ENCODE measurements at places on chromosomes 6 and 20. TPM values are rescaled to one million over a fixed set of nuclear protein-coding genes. Genes with fewer than 3 reads are reported as not detected.
A peak's percentile ranks its signal among the peaks of the same experiment; 100 is the strongest.

GRCh38 chr6:73058736-73059135, 166.6 kb downstream of the KHDC1L start:
- H3K27me3 ChIP-seq, result no peaks in the 10 kb centered on the region
- H3K4me1 ChIP-seq, result no peaks in the 10 kb centered on the region
- DNase-seq, result no peak
- H3K27ac ChIP-seq, result no peak overlapping the region
- H3K36me3 ChIP-seq, result no peaks in the 10 kb centered on the region
- H3K4me3 ChIP-seq, result no peak overlapping the region

- DNase-seq, result no peak
- peaks cover 32% of the 10 kb centered on the region for H3K36me3 ChIP-seq
- H3K4me3 ChIP-seq, result no peak overlapping the region
- H3K27ac ChIP-seq, result peak overlapping the region; percentile 67
- no peaks in the 10 kb centered on the region for H3K27me3 ChIP-seq
Observed at GRCh38 chr6:166456395-166457156, 73.8 kb upstream of the MPC1 start.

PAK5 gene
- not detected for total RNA-seq

DNA sequence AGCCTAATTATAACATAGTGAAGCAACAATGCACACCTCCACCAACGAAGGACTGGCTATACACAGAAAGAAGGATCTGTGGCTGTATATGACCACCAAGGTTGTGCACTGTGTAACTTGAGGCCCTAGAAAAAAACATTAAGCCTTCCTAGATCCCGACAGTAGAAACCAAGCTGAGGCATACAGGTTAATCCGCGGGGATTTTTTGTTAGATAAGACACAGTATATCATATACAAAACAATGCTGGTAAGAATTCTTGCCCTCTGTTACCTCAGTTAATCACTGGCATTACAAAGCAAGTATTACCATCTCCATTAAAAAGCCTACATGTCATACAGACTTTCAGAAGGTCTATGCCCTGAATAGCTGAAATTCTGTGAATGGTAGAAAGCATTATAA, 228.8 kb downstream of the TBC1D32 start:
- H3K27me3 ChIP-seq, result no peaks in the 10 kb centered on the region
- H3K27ac ChIP-seq, result no peak overlapping the region
- no peaks in the 10 kb centered on the region for H3K4me1 ChIP-seq
- no peaks in the 10 kb centered on the region for H3K36me3 ChIP-seq
- DNase-seq, result no peak

DNA sequence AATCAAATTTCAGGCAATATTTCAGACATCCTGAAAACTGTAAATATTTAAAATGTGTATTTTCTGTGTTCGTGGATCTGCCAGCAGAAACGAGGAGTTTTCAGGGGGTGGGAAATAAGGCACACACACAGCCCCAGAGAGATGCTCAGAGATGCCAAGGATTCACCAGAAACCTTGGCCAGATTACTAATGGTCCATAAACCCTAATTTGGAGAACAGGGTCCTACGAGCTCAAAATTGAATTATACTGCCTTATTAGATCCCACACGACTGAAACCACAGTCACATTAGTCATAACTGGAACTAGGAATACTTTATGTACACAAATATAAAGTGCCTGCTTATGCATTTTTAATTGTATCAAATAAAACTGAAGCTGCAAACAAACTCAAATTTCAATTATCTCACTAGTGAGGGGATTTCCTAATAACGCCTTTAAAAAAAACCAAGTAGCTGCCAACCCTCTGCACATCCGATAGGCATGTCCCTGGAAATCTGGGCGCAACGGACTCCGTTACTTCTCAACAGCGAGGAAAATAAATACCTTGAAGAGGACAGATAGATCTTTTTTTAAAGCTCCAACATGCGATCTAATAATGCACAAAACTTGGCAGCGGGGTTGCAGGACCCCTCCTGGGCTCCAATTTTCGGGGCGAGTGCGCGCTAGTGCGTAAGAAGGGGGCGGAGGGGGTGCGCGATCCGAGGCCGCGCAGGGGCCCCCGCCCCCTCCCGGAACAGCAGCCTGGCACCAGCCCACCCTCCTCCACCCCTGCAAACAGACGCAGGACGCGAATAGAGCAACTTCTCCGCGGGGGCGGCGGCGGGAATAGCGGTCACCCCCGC, 897 bp downstream of the CHD6 start:
- no peaks in the 10 kb centered on the region for H3K27me3 ChIP-seq
- peaks cover 59% of the 10 kb centered on the region for H3K4me1 ChIP-seq
- H3K4me3 ChIP-seq, result peak overlapping the region; percentile 94

DNA sequence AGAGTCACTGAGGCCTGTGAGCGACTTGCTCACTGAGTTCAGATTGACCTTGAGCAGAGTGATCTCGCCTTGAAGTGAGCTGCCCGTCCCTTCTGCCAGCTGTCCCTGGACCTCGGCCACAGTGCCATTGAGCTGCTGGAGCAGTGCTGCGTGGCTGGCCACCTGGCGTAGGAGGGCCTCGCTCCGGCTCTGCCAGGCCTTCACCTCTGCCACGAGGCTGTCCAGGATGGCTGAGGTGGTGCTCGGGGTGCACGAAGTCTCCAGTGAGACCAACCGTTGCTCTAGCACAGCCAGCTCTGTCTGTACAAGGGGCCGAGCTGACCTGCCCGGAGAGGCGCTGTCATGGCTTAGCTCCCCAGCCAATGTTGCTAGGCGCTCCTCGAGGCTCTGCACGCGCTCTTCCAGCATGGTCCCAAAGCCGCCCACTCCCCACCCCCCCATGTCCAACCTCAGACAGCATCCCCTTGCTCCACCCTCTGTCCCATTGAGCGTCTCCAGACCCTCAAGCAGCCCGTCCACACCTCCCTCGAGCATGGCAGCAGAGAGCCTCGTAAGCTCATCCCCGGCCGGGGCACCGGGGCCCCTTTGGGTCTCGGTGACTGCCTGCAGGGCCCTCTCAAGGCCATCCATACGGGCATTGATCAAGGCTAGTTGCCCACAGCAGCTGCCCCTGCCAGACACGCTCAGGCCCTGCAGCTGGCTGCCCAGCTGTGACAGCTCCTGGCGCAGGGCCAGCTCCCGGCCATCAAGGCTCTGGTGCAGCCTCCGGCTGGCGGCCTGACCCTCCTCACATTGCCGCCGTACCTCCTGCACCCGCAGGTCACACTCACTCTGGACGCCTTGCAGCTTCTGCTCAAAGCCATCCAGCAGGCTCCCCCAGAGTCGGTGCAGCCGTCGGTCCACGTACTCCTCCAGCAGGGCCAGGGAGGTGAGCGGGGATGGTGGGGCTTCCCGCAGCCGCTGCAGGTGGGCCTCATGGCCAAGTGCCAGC, 4.6 kb downstream of the EMILIN3 start:
- peaks cover 19% of the 10 kb centered on the region for H3K4me1 ChIP-seq
- DNase-seq, result no peak
- peaks cover 18% of the 10 kb centered on the region for H3K27me3 ChIP-seq
- no peaks in the 10 kb centered on the region for H3K36me3 ChIP-seq
- H3K27ac ChIP-seq, result no peak overlapping the region
- H3K4me3 ChIP-seq, result no peak overlapping the region

SOBP gene
- 25.3 TPM for total RNA-seq

MROH8 gene
- total RNA-seq, result 6.7 TPM

DNA sequence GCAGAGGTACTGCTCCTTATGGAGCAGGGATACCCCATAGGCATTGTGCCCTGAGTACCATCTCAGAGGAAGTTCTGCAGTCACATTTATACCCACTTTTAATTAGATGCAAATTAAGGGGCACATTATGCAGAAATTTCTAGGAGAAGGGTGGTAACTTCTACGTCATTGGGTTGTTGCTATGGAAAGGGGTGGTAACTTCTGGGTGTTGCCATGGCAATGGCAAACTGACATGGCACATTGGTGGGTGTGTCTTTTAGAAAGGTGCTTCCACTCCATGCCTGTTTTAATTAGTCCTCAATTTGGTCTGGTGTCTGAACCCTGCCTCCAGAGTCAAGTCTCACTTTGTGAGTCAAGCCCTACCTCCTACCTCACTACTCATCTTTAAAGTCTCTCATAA, 42.0 kb downstream of the RSPO3 start:
- peaks cover 8% of the 10 kb centered on the region for H3K4me1 ChIP-seq
- no peaks in the 10 kb centered on the region for H3K36me3 ChIP-seq
- no peak overlapping the region for H3K4me3 ChIP-seq
- no peak overlapping the region for H3K27ac ChIP-seq
- DNase-seq, result no peak

CNKSR3 gene
- total RNA-seq, result 36.1 TPM

DNA sequence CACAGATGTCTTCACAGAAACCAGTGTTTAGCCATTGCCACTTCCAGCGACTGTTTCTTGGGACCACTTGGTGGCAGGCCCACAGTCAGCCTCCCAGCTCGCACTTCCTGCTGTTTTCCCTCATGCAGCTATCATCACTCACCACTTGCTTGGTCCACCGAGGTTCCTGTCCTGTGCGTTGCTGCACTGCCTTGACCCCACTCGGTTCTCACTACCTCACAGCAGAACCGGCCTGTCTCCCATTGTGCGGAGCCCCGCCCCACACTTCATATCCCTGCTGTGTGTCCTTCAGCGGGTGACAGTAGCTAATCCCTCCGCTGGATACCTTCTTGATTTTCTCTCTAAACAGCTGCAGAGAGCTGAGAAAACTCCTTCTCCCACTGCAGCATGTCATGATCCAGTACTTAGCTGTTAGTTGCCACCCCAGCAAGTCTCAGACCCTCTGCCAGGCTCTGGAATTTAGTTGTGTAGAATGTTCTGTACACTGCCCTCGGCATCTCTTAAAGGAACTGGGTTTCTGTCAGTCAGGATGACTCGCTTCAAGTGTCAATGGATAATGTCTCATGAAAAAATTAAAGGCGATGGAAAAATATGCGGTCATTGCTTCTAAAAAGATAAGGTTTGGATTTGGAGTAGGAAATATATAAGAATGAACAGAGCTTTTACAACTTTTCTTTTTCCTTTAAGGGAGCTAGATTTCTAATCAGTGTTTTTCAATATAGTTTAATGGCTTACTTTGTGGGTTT, 208.0 kb downstream of the FARS2 start:
- H3K4me3 ChIP-seq, result no peak overlapping the region
- H3K27ac ChIP-seq, result no peak overlapping the region
- no peaks in the 10 kb centered on the region for H3K36me3 ChIP-seq

ZNF165 gene
- total RNA-seq, result not detected

PSMB1 gene
- 117 TPM for total RNA-seq

GRCh38 chr20:44883214-44883902, 2.1 kb upstream of the YWHAB start:
- DNase-seq, result no peak
- no peaks in the 10 kb centered on the region for H3K27me3 ChIP-seq
- no peak overlapping the region for H3K27ac ChIP-seq

- H3K27me3 ChIP-seq, result peaks cover 53% of the 10 kb centered on the region
- DNase-seq, result no peak
- no peaks in the 10 kb centered on the region for H3K4me1 ChIP-seq
- H3K36me3 ChIP-seq, result no peaks in the 10 kb centered on the region
Observed at GRCh38 chr20:3090565-3090964, 6.0 kb upstream of the AVP start.

SLC13A3 gene
- 0.13 TPM for total RNA-seq

GRCh38 chr6:160523223-160523622, 140.9 kb downstream of the LPA start:
- H3K27ac ChIP-seq, result no peak overlapping the region
- no peak for DNase-seq
- H3K4me3 ChIP-seq, result no peak overlapping the region
- peaks cover 10% of the 10 kb centered on the region for H3K4me1 ChIP-seq
- H3K27me3 ChIP-seq, result peaks cover 16% of the 10 kb centered on the region
- no peaks in the 10 kb centered on the region for H3K36me3 ChIP-seq

SCRT2 gene
- total RNA-seq, result not detected

DUSP15 gene
- total RNA-seq, result 5.6 TPM

RNF114 gene
- total RNA-seq, result 41.5 TPM

GRCh38 chr6:111673937-111674336, 68.3 kb upstream of the TRAF3IP2 start:
- no peak overlapping the region for H3K4me3 ChIP-seq
- H3K27ac ChIP-seq, result no peak overlapping the region
- peaks cover 88% of the 10 kb centered on the region for H3K36me3 ChIP-seq
- no peak for DNase-seq
- no peaks in the 10 kb centered on the region for H3K27me3 ChIP-seq

FERMT1 gene
- 1.8 TPM for total RNA-seq

- H3K36me3 ChIP-seq, result no peaks in the 10 kb centered on the region
- no peak overlapping the region for H3K4me3 ChIP-seq
- H3K4me1 ChIP-seq, result no peaks in the 10 kb centered on the region
- H3K27me3 ChIP-seq, result no peaks in the 10 kb centered on the region
- no peak overlapping the region for H3K27ac ChIP-seq
- DNase-seq, result no peak
Observed at GRCh38 chr6:120764312-120764711, 570.0 kb downstream of the TBC1D32 start.

GRCh38 chr20:24915440-24915839, 33.6 kb upstream of the CST7 start:
- H3K4me3 ChIP-seq, result no peak overlapping the region
- H3K27ac ChIP-seq, result no peak overlapping the region
- H3K27me3 ChIP-seq, result no peaks in the 10 kb centered on the region
- H3K4me1 ChIP-seq, result peaks cover 8% of the 10 kb centered on the region

SPEF1 gene
- 0.33 TPM for total RNA-seq

SLC2A4RG gene
- total RNA-seq, result 76.4 TPM

DNA sequence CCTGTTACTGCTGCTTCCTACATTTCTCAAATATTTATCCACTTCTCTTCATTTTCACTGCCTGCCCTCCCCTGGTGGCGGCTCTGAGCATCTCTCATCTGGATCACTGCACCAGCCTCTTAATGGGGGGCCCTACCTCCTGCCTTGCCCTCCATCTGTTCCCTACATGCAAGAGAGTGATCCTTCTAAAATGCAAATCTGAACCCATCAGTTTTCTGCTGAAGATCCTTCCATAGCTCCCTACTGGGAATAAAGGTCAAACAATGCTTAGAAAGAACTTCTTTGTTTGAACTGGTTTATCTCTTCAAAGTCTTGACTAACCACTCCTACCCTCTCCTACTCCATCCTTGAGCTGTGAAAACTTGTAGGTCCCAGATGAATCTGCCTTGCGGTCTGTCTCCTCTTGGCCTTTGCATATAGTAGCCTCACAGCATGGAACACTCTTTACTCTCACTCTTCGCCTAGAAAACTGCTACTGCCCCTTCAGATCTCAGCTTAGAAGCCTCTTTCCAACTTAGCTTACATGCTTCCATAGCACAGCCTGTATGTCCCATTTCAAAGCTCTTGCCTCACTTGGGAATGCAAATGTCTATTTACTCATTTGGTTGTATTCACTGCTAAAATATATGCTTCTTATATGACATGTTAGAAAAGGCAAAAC, 119.3 kb downstream of the QRSL1 start:
- no peaks in the 10 kb centered on the region for H3K4me1 ChIP-seq
- H3K4me3 ChIP-seq, result no peak overlapping the region
- no peak for DNase-seq
- no peak overlapping the region for H3K27ac ChIP-seq

DNA sequence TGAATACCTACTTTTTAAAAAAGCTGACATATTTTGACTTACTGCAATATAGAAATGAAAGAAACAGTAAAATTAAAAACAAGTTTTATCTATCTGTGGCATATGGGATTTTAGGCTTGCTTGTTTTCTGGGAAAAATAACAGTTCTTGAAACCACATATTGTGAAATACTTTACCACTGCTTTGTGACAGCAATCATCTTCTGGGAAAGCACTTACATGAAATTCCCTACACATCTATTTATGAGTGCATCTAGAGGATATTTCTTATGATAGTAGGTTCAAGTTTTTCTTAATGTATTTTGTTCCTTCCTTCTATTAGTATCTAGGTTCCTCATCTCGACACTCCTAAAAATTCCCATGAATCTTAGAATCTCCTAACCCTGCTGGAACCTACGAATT, 75.2 kb downstream of the STXBP5 start:
- no peak for DNase-seq
- peaks cover 6% of the 10 kb centered on the region for H3K36me3 ChIP-seq
- H3K27me3 ChIP-seq, result no peaks in the 10 kb centered on the region
- no peak overlapping the region for H3K4me3 ChIP-seq
